D341Med (cell line): ENCODE measurements at places on chromosomes 4 and X.

- DNase-seq, result no peak
These were observed 90.3 kb downstream of the ATOH1 start for GRCh38 chr4:93918856-93919255.

DNA sequence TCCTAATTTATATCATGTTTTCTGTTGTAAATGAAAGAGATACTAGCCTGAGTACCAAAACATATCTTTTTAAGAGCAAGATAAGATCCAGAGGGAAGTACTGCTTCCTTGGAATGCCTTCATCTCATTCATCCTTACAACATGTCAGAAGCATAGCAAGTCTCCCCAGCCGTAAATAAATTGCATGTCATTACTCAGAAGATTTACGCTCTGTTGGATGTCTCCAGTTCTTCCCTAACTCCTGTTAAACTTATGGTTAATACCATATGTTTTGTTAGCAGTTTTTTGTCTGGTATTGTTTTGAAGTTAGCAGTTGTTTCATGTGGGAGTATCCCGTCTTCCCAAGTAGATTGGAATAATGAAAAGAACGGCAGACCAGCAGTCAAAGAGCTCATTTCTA lies 7.5 kb upstream of the GPC3 start:
- no peak for DNase-seq

DNA sequence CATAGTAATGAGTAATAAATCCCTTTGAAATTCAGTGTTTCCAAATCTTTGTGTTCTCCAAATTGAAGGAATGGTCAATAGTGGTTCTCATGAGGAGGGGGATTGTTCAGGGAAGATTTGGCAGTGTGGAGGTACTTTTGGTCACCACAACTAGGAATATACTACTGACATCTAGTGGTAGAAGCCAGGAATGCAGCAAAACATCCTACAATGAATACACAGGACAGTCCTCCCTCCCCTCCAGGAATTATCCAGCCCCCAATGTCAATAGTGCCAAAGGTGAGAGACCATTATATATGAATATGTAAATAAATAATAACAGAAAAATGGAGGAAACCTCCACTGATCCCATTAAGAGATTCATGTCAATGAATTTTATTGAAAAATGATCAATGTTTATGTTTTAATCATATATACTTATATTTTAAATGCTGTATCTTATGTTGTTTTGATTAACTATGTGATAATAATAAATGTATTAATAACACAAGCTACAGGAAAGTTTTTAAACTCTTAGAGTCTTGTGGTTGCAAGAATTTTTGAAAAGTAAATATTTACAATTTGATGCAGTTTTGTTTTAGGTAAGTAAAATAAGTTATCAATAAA lies 14.4 kb upstream of the FAM9A start:
- DNase-seq, result peak; percentile 48

DNA sequence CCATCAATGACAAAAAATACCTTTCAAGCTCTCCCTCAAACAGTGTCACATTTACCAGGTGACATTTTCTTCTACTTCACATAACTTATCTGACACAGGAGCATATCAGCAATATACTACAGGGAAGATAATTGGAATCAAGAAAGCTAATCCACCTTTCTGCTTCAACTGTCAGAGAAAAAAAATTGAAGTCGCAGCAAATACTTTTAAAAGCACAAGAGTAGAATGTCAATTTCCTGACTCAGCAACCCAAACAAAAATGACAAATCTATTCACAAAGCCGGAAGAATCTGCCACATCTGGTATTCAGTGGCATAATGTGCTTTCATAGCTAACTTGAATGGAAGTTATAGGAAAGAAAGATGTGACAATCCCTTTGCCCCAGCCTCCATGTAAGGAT lies 36.7 kb downstream of the AGA start:
- DNase-seq, result no peak

DNA sequence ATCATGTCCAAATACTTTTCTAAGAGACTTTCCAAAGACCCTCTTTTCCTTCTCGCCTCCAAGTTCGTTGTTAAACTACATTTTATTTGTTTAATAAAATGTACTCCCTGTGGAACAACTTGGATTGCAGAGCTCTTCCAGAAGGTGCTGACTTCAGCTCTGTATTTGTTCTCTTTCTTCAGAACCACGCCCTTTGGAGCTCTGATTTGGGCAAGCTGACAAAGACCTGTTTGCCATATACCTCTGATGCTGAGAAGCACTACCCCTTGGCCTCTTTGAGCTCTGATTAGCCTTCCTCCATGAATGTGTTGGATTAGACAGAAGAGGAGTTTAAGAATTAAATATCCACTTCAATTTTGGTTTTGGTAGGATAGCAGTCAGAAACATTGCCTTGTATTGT lies 815.1 kb upstream of the POU3F4 start:
- DNase-seq, result no peak

DNA sequence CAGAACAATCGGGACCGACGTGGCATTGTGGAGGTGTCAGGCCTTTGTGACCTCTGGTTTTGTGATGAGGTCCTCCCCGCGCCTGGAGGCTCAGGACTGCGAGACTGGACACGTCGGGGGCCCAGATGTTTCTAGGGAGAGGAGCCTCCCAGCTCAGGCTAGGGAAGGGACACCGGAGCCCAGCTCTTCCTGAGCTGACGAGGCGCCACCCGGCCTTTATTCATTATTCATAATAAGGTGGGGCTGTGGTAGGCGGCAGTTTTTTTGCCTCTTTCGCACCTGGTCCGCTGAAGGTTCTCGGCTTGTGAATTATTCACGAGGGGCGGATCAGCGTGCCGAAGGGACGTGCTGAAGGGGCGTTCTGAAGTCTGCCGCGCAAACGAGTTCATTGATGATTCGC lies 2.3 kb upstream of the UBA1 start:
- peak; percentile 50 for DNase-seq

DNA sequence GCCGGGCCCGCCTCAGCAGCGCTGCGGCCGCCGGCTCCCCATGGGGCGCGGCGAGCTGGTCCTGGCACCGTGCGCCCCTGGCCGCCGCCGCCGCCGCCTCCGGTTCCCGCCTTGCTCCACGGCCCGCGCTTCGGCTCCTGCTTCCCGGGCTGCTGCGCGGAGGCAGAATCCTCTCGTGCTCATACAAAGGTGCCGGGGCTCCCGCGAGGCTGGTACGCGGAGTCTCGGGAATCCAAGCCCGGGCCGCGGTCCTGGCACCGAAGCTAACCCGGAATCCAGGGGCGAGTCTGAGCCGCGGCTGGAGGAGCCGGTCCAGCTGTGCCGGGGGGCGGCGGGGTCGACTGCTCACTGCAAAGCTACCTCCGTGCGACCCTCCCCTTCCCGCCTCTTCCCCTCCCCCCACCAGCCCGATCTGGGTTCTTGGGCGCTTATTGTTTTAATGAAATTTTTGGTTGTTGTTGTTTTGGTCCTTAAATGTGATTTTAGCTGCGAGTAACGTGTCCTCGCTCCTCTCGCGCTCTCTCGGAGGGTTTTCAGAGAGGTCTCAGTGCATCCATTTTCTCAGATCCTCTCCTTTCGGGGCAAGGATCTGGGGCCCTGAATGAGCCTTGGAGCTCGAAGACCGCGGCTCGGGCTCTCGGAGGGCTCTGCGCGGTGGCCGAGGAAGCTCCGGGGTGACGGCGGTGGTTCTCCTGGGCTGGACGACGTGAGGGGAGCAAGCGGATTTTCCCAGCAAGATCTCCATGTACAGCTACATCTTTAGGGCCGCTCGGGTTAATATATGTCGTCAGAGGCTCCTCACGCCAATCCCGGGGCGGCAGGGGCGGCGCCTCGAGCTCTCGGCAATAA lies at the start of gene HAND2:
Gene HAND2 (minus strand): TSS at position 753 of the 849 bp plus-strand sequence. CDS start 940 bp downstream, outside the sequence.
- peak; percentile 75 for DNase-seq

- DNase-seq, result peak; percentile 76
These were observed at the start of gene TRPC3 for GRCh38 chr4:121951521-121952110. TSS of gene TRPC3 (minus strand) at chr4:121952060. CDS start at chr4:121951680, 380 bp downstream.

DNA sequence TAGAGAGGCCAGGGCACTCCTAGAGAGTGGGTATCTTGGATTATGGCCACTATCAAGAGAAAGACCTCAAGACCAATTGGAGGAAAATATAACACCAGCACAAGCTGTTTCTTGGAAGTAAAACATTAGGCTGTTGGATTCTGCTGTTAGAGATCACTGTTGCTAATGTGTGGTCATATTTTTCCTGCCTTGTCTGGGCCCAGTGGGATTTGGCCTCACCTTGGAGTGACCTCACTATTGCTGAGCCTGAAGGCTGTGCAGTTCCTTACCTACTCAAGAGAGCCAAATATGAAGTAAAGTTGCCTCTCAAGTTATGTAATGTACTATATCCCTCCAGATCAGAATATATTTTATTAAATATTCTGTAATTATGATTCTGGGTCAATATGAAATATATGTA lies 355.4 kb upstream of the CTSO start:
- DNase-seq, result no peak

DNA sequence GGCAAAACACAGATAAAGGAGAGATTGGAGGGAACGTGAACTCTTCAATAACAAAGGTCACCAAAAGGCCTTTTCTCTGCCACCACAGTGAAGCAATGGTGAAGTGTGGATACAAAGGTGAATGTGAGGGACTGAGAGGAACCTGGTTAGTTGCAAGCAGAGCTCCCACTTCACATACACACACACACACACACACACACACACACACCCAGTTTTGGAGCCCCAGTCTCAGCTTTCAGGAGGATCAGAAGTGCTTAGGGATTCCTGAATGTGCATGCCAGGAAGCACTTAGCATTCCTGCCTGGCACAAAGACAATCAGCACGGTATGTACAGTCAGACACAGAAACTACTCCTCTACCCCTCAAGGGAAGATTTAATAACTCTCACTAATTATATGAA lies 71.5 kb downstream of the ARHGEF9 start:
- DNase-seq, result peak; percentile 16

- DNase-seq, result no peak
These were observed 624.8 kb upstream of the ATOH1 start for GRCh38 chr4:93203708-93204107.

DNA sequence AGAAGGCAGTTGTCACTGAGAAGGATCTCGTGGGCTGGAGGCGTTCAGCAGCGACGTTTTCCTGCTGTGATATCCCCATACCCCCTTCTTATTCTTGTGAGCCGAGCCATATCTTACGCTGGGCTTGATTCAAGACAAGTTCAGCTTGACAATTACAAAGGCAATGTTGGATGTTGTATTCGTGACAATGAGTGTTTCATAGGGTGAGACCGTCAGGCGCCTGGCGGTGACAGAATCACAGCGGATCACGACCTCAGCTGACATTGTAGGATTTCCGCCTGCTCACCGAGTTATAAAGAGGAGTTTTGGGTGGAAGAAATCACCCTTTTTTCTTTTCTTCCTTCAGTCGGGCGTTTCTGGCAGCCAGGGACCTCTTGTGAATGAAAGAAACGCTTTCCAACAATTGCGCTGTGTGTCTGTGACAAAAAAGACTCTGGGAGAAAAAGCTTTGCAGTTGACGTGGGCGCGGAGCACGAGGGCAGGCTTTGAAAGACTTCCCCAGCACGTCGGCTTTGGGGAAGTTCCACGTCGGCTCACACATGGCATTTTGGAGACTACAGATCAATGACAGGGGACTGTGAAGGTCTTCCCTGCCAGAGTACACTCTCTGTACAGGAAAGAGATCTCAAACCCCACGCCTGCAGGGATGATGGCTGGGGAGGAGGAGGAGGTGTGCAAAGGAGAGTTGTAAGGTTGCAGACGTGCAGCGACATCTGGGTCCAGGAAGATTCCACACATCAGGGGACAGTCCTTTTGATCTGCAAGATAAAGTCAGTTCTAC lies 135.4 kb downstream of the CRLF2 start:
- no peak for DNase-seq

GRCh38 chr4:73668782-73669201 lies 48.6 kb upstream of the RASSF6 start:
- no peak for DNase-seq

DNA sequence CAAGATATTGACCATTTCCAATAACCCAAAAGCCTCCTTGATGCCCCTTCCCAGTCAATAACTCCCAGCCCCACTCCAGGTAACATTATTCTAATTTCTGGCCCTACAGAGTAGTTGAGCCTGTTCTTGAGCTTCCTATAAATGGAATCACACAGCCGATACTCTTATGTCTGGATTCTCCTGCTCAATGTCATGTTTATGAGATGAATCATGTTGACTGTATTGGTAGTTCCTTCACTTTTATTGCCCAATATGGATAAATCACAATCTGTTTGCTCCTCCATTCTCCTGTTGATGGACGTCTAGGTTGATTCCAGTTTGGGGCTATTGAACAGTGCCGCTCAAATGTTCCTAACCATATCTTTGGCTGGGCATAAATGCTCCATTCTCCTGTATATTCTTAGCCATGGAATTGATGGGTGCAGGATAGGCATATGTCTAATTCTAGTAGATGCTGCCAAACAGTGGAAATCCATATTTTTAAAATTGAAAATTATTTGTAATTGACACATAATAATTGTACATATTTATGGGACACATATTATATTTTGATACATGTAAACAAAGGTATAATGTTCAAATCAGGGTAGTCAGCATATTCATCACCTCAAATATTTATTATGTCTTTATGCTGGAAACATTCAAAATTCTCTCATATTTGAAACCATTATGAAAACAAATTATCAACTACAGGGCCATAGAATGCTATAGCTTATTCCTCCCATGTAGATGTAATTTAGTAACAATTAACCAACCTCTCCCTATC lies 40.5 kb upstream of the SLC2A9 start:
- DNase-seq, result no peak

- DNase-seq, result no peak
These were observed 349.0 kb downstream of the MID1IP1 start for GRCh38 chrX:39150220-39150619.

- DNase-seq, result no peak
These were observed 44.3 kb downstream of the TBC1D9 start for GRCh38 chr4:140711910-140712309.

DNA sequence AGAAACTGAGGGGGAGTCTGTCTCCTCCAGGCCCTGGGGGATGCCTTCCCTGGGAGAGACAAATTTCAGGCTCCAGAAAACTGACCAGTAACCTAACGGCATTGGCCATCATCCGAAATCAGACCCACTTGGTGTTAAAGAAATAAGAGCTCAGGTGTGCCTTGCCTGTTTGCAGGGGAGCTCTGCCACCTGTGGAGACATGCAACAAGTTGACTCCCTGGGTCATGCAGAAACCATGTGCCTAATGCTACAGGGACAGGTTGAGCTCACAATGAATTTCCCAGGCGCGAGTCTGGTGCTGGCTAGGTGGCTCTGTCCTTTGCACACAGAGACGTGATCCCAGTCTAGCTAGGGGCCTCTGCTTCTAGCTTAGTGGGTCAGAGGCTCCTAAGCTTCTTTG lies 95.8 kb upstream of the KIT start:
- no peak for DNase-seq

- DNase-seq, result no peak
These were observed 8.6 kb downstream of the OPHN1 start for GRCh38 chrX:68424719-68425118.
